ENCODE measurements at places on chromosomes 2 and 18.

- no peak for DNase-seq
These were observed 191.6 kb downstream of the BABAM2 start for GRCh38 chr2:28082131-28082530.

GRCh38 chr2:192150166-192150565, 44.6 kb downstream of the TMEFF2 start:
- DNase-seq, result no peak

- DNase-seq, result no peak
These were observed 259.8 kb downstream of the LOXHD1 start for GRCh38 chr18:46397174-46397573.

GRCh38 chr2:153499439-153499838, 20.9 kb upstream of the RPRM start:
- no peak for DNase-seq

GRCh38 chr2:241235859-241236593, 47.5 kb downstream of the ANO7 start:
- no peak for DNase-seq

DNA sequence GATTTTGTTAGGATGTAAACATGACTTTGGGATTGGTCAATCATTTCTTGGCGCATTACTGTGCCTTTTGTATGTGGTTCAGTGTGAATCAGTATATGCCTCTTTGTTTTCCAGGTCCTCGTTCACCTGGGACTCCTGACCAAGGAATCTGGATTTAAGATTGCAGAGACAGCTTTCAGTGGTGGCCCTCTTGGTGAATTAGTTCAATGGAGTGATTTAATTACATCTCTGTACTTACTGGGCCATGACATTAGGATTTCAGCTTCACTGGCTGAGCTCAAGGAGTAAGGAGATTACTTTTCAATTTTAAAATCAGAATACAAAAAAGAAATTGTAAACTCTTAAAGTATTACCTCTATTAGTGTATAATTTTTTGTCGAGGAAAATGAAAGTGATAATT, 87.6 kb downstream of the MGAT5 start:
- DNase-seq, result no peak

GRCh38 chr2:106839849-106840595, 45.9 kb downstream of the ST6GAL2 start:
- DNase-seq, result no peak

DNA sequence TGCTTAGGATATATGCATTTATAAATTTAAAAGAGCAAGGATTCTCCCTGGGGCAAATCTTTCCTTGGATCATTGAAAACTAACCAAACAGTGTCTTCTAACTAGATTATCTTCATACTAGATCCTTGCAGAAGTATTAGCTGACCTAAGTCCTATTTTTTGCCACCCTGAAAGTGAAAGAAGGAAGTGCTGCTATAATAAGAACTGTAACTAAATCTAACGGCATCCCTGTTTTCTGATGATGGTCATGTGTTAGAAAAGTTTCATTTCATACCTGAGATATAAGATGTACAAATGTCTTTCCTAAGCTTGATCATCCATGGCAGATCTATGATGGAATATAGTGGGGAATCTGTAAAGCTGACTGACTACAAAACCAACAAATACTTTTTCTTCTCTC, 102.7 kb downstream of the MAP2 start:
- no peak for DNase-seq

DNA sequence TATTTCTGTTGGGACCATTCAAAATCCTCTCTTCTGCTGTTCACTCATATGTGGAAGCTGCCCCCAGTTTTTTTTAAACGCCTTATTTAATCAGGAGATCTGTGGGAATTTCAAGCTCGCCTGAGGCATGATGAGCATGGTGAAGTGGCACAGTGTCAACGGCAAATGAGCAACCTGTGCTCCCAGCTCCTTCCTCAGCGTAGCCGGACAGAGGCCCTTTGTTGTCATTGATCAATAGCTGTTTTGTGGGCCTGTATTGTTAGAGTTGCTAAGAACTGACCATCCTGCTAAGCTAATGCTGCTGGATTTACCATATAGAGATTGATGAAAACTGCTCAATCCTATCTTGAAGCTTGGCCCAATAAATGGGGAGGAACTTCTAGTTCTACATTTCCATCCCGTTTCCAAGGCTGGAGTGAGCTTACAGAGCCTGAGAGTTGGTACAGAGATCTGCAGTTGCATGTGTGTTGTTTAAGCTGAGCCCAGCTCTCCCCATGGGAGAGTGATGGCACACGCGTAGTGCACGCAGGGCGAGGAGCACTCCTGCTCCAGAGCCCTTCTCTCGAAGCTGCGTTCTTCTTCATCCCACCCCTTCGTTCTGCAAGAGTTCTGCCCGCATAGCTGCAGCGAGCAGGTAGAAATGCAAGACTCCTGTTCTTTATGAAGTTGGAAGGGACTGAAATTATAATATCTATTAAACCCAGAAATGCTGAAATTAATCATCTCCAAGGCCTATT, 108.8 kb downstream of the RTN4 start:
- DNase-seq, result no peak

DNA sequence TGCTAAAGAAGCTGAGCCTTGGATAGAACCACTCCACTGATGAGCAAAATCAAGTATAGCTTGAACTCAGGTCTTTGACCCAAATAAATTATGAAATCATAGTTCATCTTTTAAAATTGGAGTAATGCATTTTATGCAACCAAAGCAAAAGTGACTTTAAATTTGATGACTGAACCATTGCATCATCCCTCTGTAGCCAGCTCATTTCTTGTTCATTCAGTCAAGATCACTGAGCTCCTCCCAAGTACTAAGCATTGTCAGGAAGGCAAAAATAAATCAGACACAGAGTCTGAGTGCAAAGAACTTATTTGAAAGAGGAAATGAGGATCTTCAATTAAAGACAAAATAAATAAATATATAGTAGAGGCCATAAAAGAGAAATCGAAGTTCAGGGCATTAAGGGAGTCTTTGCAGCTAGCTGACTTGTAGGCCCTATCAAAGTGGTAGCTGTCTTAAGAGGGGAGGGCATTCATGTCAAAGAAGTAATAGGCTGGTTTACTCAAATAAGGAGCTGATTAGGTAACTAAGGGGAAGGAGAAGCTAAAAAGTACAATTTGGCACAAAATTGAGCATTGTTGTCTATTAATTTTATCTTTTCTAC, 411.8 kb downstream of the MTX2 start:
- DNase-seq, result no peak

DNA sequence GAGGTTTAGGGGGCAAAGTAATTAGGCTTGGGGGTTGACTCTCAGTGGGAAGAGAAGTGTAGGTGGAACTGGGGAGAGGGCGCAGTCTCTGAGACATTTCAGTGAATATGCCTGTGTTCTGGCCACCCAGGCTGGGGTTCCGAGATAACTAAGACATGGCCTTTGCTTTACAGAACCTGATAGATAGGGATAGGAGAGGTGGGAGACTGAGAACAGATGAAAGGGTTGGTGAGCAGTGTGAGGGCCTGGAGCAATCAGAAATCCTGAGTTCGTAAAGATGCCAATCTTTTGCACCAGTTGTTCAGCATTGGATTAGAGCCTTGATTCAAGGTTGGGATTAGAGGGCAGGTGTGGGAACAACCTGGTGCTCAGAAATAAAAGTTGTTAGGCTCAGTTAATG, 15.6 kb downstream of the PARD3B start:
- no peak for DNase-seq

DNA sequence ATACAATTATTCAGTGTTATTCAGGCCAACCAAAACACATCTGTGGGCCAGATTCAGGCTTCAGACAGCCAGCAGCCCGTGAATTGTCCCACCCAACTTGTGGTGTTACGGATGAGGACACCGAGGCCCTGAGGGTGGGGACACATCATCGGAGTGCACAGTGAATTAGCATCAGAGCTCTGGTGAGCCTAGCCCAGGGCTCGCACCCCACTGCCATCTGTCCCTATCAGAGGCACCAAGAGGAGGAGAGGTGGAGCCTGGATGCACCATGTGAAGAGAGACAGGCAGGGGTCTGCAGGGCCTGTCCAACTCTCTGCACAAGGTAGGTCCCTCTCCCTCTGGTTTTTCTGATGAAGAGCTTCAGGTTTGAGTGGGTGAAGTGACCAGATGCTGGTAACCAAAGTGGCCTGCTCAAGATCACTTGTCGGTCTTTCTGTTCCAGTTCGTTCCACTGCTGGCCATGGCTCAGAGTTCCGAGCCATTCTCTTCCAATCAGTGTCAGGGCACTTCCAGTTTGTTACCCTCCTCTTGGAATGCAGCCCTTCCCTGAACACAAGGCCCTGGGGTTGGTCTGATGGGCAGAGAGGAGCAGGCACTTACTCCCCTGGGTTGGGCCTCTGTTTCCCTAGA, 14.8 kb upstream of the GLI2 start:
- no peak for DNase-seq

DNA sequence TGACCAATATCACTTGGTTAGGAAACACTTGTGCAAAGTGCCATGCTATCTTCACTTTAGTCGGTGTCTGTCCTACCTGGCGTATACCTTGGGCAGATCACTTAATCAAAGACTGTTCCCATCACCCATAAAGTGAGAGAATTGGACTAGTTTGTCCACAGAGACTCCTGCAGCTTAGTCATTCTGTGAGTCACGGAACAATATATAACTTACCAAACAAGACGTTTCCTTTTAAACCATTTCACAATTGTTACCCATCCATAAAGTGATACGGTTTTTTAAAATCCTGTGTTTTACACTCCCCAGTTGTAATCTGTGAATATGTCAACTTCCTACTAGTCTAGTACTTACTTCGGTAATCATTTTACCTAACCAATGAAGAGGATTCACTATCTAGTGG, 499.3 kb upstream of the SMIM21 start:
- DNase-seq, result no peak

GRCh38 chr2:183148955-183149354, 24.7 kb downstream of the NUP35 start:
- no peak for DNase-seq

DNA sequence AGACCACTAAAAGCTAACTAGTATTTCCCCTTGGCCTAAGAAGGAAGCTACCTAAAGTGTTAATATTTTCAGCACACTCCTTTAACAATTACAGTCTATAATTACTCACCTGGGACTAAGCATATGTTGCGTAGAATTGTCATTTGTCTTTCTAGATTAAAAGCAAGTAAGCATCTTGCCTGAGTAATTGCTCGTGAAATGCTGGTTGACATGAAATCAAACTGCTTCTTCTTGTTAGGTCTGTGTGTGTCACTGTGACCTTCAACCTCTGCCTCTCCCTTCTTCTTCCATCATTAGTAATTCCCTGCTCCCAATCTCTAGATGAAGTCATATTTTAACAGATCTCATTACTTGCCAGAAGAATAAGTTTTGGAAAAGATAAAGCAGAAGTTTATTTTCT, 212.2 kb downstream of the XIRP2 start:
- DNase-seq, result no peak

- no peak for DNase-seq
These were observed 256.4 kb upstream of the FBXO11 start for GRCh38 chr2:48162742-48163141.

DNA sequence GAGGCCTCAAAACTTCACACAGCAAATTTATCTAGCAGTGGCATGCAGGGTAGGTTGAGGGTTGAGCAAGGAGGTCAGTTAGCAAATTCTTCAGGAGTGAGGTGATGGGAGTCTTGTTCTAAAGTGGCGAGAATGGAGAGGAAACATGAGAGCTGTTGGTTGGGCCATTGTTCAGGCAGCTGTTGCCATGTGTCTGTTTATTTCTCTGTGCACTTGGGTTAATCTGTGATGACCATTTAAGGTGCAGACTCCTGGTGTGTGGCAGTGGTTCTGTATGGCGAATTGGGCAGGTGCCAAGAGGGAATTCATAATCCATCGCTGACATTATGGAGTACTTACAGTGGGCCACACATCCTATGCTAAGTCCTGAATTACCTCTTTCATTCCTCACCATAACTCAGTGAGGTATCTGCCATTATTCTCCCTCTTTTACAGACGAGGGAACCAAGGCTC, 30.4 kb downstream of the TMEM178A start:
- DNase-seq, result no peak

DNA sequence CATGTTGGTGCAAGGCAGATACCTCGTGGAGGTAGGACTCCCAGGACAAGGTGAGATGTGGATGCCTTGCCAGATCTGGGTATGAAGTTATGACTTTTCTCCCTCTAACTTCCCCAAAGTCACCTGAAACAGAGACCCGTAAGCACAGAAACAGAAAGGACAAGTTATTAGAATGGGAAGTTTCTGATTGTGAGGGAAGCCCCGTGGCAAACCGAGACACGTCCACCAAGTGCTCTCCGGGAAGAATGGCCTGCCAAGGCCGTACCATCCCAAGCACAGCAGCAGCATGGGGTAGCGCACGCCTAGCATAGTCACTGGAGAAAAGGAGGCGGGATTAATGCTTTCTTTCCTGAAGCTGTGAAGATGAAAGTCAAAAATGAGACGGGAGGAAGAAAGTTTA, 110.6 kb downstream of the ZNF532 start:
- DNase-seq, result no peak

DNA sequence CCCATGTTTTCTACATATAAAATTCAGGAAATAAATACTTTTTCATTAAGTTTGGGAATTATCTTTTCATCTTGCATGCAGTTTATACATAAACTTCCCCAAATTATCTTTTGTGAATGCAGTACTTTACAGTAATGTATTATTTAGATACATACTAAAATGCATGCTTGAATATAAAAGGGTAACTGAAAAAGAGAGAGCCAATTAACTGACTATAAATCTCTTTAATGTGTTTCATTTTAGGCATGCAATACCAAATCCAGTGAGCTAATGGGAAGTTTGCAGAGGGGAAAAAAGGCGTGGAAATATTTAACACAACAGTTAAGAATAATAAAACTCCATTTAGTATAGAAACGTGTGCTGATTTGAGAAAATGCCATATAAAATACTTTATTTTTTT, 39.2 kb downstream of the COL4A4 start:
- no peak for DNase-seq

- no peak for DNase-seq
These were observed 16.9 kb downstream of the SCYGR4 start for GRCh38 chr2:227634201-227634600.
